ENCODE measurements at places on chromosomes 1 and 21. TPM values are rescaled to one million over a fixed set of nuclear protein-coding genes. Genes with fewer than 3 reads are reported as not detected.

DNA sequence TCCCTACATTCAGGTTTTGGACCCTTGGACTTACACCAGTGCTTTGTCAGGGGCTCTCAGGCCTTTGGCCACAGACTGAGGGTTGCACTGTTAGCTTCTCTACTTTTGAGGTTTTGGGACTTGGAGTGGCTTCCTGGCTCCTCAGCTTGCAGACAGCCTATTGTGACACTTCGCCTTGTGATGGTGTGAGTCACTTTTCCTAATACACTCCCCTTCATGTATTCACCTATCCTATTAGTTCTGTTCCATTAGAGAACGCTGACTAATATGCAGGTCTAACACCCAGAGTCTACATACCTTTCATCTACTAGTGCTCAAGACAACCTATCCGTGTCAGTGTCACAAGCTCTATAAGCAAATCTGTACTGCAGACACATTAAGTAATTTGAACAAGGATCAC lies 605.3 kb downstream of the KCNT2 start:
- no peak overlapping the region for H3K27ac ChIP-seq
- H3K36me3 ChIP-seq, result no peaks in the 10 kb centered on the region
- no peaks in the 10 kb centered on the region for H3K27me3 ChIP-seq
- H3K4me1 ChIP-seq, result no peaks in the 10 kb centered on the region
- DNase-seq, result no peak

MAGOH gene
- 40.0 TPM for total RNA-seq

- peaks cover 5% of the 10 kb centered on the region for H3K4me1 ChIP-seq
- H3K36me3 ChIP-seq, result no peaks in the 10 kb centered on the region
- H3K4me3 ChIP-seq, result no peak overlapping the region
- H3K27ac ChIP-seq, result no peak overlapping the region
- DNase-seq, result no peak
- no peaks in the 10 kb centered on the region for H3K27me3 ChIP-seq
Observed at GRCh38 chr21:44466351-44466954, 11.1 kb downstream of the LRRC3 start.

- H3K4me3 ChIP-seq, result no peak overlapping the region
- H3K27me3 ChIP-seq, result no peaks in the 10 kb centered on the region
- H3K36me3 ChIP-seq, result peaks cover 18% of the 10 kb centered on the region
Observed at GRCh38 chr1:36464605-36465393, 615 bp upstream of the MRPS15 start.

DNA sequence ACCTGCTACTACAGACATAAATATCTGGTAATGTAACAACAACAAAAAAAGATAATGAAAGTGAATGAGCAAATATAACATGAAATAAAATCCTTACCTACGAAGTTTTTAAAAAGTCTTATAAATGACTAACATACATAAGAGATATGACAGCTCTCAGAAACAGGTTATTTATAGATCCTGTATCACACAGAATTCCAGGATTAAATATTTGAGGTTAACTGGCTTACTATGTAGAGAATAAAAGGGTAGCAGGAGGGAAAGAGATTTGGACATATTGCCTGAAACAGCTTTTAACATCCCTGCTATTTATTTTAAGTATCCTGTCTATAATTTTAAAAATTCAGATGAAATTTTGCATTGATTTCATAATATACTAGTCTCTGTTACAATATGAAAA lies 16.3 kb downstream of the MYSM1 start:
- no peak for DNase-seq
- no peaks in the 10 kb centered on the region for H3K4me1 ChIP-seq
- peaks cover 17% of the 10 kb centered on the region for H3K36me3 ChIP-seq

DNA sequence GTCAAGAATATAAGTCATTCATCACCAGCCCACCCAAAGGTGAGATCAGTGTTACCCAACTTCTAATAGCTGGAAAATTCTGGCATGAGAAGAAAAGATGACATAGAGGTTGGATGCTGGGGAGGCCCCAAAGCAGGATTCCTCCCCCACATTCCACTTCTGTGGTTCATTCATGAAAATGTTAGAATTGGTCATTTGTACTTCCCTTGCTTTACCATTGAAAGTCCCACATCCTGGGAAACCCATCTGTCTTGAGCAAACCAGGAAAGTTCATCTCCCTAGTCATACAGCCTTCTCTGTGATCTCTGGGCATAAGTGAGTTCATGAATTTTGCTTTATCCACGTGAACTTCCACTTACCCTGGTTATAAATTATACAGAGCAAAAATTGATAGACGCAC lies 66.8 kb downstream of the SERINC2 start:
- no peaks in the 10 kb centered on the region for H3K4me1 ChIP-seq
- DNase-seq, result no peak
- no peak overlapping the region for H3K27ac ChIP-seq
- H3K36me3 ChIP-seq, result no peaks in the 10 kb centered on the region
- no peaks in the 10 kb centered on the region for H3K27me3 ChIP-seq

DNA sequence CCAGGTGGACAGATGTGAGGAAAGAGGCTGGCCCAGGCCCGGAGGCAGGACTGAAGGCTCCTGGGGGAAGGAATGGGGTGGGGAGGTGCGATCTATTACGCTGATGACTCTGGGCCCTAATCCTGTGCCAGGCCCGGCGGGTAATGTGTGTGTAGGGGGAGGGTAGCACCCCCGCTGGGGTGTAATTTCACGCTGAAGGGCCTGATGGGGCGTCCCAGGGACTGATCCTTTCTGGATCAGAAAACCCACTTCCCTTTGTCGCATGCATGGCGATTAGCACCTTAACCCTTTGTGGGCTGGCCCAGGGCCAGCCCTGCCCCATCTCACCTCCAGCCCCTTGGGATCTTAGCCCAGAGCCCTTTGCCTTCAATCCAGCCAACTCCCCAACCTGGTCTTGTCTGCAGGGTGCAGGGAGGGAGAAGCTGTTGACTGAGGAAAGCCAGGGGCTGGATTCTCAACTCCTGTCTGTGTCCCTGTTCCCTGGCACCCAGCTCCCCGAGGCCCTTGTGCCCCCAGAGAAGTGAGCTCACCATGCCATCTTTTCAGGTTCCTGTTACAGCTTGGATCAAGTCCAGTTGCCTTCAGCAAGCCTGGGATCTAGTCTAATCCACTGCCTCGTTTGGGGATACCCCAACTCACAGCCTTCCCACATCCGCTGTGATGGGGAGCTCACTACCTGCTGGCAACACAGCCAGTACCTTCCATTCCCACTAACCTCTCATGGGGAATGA lies 26.0 kb downstream of the KNCN start:
- no peak overlapping the region for H3K4me3 ChIP-seq
- DNase-seq, result no peak
- H3K36me3 ChIP-seq, result no peaks in the 10 kb centered on the region
- H3K27me3 ChIP-seq, result no peaks in the 10 kb centered on the region

DNA sequence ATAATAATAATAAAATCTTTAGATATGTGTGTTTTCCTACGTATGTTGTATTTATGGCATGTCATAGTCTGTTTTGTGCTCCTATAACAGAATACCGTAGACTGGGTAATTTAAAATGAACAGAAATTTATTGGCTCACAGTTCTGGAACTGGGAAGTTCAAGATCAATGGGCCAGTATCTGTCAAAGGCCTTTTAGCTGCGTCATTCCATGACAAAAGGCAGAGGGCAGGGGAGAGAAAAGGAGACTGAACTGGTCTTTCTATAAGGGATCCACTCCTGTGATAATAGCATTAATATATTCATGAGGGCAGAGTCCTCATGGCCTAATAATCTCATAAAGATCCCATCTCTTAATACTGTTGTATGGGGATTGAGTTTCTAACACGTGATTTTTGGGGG lies 7.1 kb upstream of the SFT2D2 start:
- H3K4me3 ChIP-seq, result no peak overlapping the region
- no peak for DNase-seq
- H3K36me3 ChIP-seq, result no peaks in the 10 kb centered on the region
- H3K27me3 ChIP-seq, result no peaks in the 10 kb centered on the region

GRCh38 chr1:77900687-77901293 lies 12.4 kb downstream of the NEXN start:
- H3K27ac ChIP-seq, result peak overlapping the region; percentile 22
- DNase-seq, result peak; percentile 63
- no peaks in the 10 kb centered on the region for H3K36me3 ChIP-seq
- H3K4me3 ChIP-seq, result no peak overlapping the region

DNA sequence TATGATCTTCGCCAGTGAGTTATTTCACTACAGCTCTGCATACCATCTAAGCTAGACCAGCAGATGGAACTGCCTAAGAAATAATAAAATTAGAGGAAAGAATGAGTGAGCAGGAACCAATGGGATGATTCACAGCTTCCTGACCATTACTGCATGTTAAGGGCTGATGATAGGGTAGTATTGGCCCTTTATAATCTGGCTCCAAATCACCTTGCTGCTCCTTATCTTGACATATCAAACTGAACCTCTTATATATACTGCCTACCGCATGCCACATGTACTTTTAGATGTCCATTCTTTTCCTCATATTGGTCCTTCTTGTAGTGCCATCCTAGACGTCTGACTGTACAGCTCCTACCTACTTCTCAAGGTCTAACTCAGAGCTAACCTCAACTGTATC lies 524.4 kb downstream of the DPYD start:
- no peak overlapping the region for H3K4me3 ChIP-seq
- DNase-seq, result no peak
- no peak overlapping the region for H3K27ac ChIP-seq
- no peaks in the 10 kb centered on the region for H3K36me3 ChIP-seq
- H3K27me3 ChIP-seq, result no peaks in the 10 kb centered on the region

TMPRSS2 gene
- 15.1 TPM for total RNA-seq

DNA sequence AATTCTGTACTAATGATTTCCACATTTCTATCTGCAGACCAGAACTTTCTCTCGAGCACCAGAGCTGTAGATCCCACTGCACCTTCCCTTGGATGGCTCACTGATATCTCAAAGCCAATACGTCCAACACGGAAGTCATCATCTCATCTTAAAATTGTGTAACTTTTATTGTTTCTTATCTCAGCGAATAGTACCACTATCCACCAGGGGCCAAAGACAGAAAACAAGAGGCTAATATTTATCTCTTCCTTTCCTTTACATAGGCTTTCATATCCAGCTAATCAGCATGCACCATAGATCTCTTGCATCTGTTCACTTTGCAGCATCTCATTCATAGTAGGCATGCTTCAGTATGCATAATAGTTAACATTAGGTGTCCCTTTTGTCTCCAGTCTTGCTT lies 303.6 kb downstream of the PTPRC start:
- no peak overlapping the region for H3K27ac ChIP-seq
- H3K4me3 ChIP-seq, result no peak overlapping the region
- H3K36me3 ChIP-seq, result no peaks in the 10 kb centered on the region
- no peaks in the 10 kb centered on the region for H3K4me1 ChIP-seq

PAQR6 gene
- total RNA-seq, result 1.7 TPM

- no peaks in the 10 kb centered on the region for H3K36me3 ChIP-seq
- H3K4me3 ChIP-seq, result no peak overlapping the region
- H3K27ac ChIP-seq, result no peak overlapping the region
- H3K4me1 ChIP-seq, result no peaks in the 10 kb centered on the region
- no peak for DNase-seq
Observed at GRCh38 chr21:44450402-44450801, 4.9 kb upstream of the LRRC3 start.

PEX19 gene
- total RNA-seq, result 103 TPM

DNA sequence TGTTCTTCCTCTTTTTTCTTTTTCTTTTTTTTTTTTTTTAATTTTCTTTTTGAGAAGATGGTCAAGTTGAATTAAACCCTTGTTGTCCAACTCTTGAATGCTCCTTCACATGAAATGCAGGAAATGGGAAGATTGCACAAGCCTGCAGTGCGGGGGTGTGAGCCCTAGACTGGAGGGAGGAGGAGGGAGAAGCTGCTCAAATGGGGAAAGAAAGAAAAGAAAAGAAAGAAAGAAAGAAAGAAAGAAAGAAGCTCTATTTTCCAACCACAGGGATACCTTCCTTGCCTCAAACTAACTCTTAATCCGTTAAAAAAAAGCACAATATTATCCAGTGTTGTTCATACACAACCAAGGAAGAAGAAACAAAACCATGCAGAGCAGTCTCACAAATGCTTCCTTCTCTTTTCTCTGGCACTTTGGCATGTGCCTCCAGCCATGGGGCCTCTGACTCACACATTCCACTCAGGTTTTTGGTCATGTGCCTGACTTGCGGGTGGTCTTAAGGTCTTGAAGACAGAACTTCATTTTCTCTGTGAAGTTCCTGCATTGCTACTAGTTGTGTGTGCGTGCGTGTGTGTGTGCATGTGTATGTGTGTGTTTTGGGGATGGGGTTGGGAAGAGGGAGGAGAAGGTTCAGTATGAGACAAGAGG lies 276.1 kb downstream of the RPS6KC1 start:
- H3K4me1 ChIP-seq, result no peaks in the 10 kb centered on the region
- H3K36me3 ChIP-seq, result no peaks in the 10 kb centered on the region
- no peak overlapping the region for H3K27ac ChIP-seq
- DNase-seq, result peak; percentile 15

- no peak for DNase-seq
- no peak overlapping the region for H3K27ac ChIP-seq
- H3K36me3 ChIP-seq, result peaks cover 31% of the 10 kb centered on the region
- no peaks in the 10 kb centered on the region for H3K4me1 ChIP-seq
- no peak overlapping the region for H3K4me3 ChIP-seq
Observed at GRCh38 chr1:6545276-6546112, 8.8 kb downstream of the NOL9 start.

DNA sequence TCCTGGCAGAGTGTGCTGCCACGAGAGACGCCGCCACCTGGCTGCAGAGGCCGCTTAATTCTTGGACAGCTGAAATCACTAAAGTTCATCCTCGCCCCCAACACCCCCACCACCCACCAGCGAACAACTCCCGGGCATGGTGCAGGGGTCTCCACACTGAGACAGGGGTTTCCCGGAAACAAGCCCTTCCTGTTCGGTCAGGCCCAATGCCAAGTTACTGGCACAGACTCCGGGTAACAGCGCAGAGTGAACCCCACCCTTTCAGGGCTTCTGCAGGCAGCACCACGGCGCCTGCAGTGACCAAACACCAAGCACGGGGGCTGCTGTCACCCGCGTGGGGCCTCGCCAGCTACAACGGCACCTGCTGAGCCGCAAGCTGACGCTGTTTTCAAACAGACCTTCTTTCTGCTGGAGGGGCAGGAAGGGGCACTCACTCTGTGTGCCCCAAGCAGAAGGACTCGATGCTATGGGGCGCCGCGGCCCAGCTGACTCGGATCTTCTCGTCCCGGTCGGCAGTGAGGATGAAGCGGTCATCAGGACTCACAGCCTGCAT lies 17.4 kb downstream of the WDR4 start:
- H3K4me3 ChIP-seq, result no peak overlapping the region
- peaks cover 14% of the 10 kb centered on the region for H3K4me1 ChIP-seq
- DNase-seq, result no peak
- no peak overlapping the region for H3K27ac ChIP-seq

- H3K27ac ChIP-seq, result no peak overlapping the region
- no peak overlapping the region for H3K4me3 ChIP-seq
- DNase-seq, result no peak
- no peaks in the 10 kb centered on the region for H3K27me3 ChIP-seq
- no peaks in the 10 kb centered on the region for H3K4me1 ChIP-seq
Observed at GRCh38 chr1:107414550-107414949, 273.7 kb downstream of the NTNG1 start.

DNA sequence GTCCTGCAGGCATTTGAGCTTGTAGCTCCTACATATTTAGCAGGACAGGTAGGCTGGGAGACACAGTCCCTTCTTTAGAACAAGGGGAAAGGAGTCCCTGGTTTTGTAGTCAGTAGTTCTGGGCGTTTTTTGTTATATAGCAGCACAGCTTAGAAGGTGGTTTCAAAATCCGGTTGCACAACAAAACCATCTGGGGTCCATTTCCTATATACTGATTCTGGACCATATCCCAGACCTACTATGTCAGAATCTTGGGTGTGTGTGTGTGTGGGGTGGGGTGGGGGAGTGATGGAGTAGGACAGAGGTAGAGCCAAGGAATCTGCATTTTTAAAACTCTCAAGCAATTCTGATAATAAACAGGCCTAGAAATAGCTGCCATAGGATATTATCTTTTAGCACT lies 21.6 kb downstream of the METTL13 start:
- H3K4me3 ChIP-seq, result no peak overlapping the region
- no peaks in the 10 kb centered on the region for H3K36me3 ChIP-seq
- H3K4me1 ChIP-seq, result peaks cover 15% of the 10 kb centered on the region
- no peak overlapping the region for H3K27ac ChIP-seq
- DNase-seq, result no peak

CAMK2N1 gene
- total RNA-seq, result 12.2 TPM

SERPINC1 gene
- total RNA-seq, result not detected

HCRTR1 gene
- 0.40 TPM for total RNA-seq

All from thyroid gland (tissue), 4 donors.